ENCODE measurements at places on chromosomes 16 and 17.

GRCh38 chr16:86059253-86060171 is 160.6 kb downstream of the IRF8 start:
- DNase-seq = no peak

GRCh38 chr17:46025510-46026165 is 26.6 kb downstream of the STH start:
- no peak for DNase-seq

GRCh38 chr17:76824093-76824492 is 44.1 kb upstream of the MGAT5B start:
- DNase-seq = no peak

- DNase-seq = no peak
Observed at GRCh38 chr17:73029991-73030390, 62.5 kb downstream of the SLC39A11 start.

DNA sequence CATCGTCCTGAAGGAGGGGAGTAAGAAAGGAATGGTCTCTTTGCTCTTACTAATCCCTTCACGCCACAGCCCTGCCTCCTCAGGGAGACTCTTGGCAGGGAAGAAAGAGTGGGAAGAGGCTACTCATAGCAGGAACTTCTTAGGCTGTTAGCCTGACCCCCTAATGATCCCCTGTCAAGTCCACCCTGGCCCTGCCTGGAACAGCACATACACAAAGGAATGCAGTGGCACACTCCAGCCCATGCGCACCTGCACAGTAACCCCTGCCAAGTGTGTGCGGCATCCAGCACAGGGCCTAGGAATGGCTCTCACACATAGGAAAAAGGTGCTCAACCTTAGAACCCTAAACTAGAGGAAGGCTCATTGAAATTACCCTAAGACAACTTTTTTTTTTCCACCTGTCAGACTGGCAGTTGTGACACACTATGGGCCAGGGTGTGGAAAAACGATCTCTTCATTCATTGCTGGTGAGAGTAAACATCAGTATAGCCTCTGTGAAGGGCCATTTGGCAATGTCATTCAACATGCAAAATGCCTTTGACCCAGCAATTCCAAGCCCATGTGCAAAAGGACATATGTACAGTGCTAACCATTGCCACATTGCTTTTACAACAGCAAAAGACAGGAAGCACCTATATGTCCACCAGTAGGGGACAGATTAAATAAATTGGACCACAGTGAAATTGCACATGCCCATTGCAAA is 50.1 kb downstream of the PIMREG start:
- no peak for DNase-seq
